ENCODE measurements at places on chromosomes 11 and 22.

- DNase-seq = no peak
These were observed 13.5 kb downstream of the KCNJ1 start for GRCh38 chr11:128853559-128853958.

GRCh38 chr11:88695689-88696414, 358.3 kb upstream of the CTSC start:
- no peak for DNase-seq

DNA sequence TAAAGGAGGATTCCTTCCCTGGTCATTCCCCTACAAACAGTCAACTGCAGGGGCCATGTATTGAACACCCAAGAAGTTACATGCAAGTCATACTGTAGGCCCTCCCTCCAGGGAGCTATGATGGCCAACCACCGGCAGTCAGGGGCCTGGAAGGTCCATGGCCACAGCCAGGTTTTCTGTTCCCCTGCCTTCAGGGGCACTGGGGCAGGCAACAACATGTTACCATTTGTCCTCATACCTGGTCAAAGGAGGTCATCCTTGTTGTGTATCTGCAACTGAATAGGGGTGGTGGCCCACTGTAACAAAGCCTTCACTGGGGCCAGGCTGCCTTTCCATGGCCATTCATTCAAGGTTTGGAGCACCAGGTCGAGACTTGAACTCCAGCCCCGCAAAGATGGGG, 433.6 kb downstream of the DYNC2H1 start:
- no peak for DNase-seq

DNA sequence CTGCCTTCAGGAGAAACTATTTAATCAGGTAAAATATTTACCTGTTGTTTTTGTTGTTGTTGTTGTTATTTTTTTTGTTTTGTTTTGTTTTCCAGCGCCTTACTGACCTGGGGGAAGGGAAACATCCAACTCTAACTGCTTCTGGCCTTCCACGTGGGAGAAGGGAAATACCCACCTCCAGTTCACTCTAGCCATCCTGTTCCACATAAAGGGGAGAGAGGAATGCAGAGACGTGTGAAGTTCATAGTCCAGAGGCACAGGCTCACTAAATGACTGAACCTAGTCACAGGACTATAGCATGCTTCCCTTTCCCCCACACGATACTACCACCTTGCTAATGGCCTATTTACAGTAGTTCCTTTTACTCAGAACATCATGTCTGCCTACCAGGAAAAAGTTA, 72.4 kb upstream of the VSTM5 start:
- no peak for DNase-seq

- DNase-seq = no peak
These were observed 13.4 kb downstream of the CXCR5 start for GRCh38 chr11:118896921-118897591.

GRCh38 chr11:110235966-110236365, 60.4 kb downstream of the RDX start:
- DNase-seq = peak; percentile 37

DNA sequence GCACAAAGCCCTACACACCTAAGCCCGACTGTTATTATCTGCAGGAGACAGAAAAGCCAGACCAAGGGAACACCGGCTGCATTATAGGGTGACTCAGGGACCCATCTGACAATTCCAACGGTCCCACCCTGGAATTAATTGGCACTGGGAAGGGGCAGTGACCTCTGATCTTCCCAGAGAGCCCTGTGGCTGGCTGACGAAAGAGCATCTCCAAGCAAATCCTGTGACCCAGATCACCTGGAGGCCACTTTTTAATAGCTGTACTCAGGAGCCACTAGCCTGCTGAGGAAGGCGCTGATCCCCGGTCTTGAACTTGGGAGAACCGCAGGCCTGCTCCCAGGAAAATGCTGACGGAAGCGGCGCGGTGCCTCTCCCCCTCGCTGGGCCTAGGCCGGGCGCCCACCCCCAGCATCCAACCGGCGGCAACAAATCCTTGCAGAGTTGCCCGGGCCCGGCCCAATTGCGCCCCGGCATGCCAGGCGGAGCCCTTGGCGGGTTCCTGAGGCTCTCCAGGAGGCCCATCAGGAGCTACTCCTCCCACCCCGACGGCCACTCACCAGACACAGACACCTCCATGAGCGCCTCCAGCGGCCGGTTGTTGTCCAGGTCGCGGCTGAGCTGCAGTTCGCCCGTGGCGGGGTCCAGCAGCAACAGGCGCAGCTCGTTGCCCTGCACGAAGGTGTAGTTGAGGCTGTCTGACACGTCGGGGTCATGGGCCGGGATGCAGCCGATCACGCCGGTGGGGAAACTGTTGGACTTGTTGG, 4.2 kb downstream of the CELSR1 start:
- DNase-seq = no peak

DNA sequence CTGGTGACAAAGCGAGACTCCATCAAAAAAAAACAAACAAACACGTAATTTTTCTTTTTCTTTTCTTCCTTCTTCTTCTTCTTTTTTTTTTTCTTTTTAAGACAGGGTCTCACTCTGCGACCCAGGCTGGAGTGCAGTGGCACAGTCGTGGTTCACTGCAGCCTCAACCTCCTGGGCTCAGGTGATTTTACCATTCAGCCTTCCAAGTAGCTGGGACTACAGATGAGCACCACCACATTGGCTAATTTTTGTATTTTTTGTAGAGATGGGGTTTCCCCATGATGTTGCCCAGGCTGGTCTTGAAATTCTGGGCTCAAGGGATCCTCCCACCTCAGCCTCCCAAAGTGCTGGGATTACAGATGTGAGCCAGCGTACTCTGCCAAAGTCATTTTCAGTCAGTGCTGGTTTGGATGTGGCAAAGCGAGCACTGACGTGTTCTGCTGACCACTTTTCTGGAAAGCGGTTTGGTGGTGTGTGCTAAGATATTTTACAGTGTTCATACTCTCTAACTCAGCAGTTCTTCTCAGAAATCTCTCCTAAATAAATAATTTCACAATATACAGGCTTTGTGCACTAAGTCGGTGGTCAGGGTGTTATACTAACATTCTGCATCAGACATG, 10.7 kb downstream of the FAM118A start:
- no peak for DNase-seq

- no peak for DNase-seq
These were observed 953.2 kb downstream of the OPCML start for GRCh38 chr11:132579136-132579535.

- DNase-seq = no peak
These were observed 36.9 kb upstream of the BIRC3 start for GRCh38 chr11:102280245-102280833.

- peak; percentile 80 for DNase-seq
These were observed 14.9 kb upstream of the CCDC73 start for GRCh38 chr11:32809313-32809712.

DNA sequence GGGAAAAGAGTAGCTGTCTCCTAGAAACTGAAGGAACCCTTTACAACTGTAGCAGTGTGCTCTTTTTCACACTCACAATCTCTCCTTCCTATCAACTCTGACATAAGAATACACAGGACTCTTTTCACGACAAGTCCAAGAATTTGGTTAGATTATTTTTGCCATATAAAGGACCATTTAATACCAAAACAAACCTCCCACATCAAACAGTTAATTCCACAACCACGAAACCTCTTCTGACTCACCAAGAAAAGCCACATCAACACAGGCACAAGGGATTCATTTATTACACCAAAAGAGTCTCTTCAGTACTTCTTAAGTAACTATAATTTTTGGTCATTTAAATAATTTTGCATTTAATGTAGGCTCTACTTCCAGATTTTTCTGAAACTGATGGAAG, 222.6 kb upstream of the PITPNB start:
- no peak for DNase-seq

- no peak for DNase-seq
These were observed 131.6 kb upstream of the HSD17B12 start for GRCh38 chr11:43548916-43549315.
